ENCODE measurements at places on chromosomes 4 and X.

GRCh38 chr4:141565379-141566089 is 70.8 kb upstream of the IL15 start:
- DNase-seq = no peak

DNA sequence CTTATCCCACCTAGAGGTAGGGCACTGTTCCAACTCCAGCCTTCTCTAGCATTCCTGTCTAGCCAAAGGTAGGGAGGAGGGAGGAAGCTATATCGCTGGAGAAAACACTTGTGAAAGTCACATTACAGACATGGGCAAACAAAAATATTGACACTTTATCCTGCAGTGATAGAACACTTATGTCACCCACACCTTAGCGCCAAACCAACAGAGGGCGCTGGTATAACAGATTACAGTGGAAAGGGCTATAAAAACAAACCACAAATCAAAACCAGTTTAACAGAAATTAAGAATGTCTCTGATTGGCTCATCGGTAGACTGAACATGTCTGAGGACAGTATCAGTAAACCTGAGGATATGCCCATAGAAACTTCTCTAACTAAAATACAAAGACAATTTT is 451.3 kb downstream of the TLL1 start:
- DNase-seq = no peak

- no peak for DNase-seq
Measured at GRCh38 chrX:39398963-39399261, 597.7 kb downstream of the MID1IP1 start.

DNA sequence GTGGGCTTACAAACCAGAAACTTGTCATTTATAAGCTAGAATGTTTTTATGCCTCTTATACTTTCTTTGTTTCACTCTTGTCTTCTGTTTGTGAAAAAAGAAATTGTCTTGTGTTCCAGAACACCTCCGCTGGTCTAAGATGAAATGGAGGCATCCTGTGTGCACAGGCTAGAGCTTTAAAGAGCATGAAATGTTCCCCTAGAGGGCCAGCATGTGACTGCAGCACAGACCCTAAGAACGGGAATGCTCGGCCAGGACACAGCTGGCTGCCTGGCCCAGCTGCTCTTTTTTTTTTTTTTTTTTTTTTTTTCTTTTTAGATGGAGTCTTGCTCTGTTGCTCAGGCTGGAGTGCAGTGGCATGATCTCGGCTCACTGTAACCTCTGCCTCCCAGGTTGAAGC is 33.6 kb downstream of the SETD7 start:
- DNase-seq = no peak

- DNase-seq = no peak
Measured at GRCh38 chr4:186570193-186570996, 15.0 kb upstream of the MTNR1A start.

DNA sequence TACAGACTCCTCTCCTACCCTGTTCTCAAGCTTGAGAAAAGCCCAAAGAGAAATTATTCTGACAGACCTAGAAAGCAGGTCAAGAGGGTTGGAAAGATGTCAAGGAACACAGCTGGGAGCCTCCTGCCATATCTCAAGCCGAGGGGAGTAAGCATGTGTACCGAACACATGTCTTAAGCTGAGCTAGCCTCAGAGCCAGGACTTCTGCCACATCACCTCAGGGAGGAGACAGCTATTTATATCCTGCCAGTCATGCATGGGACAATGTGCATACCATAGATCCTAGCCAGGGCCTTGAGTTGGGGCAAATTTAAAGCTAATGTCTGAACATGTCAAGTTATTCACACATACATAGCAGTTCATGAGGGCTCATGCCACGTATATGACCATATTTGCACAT is 11.8 kb downstream of the TMEM31 start:
- no peak for DNase-seq

DNA sequence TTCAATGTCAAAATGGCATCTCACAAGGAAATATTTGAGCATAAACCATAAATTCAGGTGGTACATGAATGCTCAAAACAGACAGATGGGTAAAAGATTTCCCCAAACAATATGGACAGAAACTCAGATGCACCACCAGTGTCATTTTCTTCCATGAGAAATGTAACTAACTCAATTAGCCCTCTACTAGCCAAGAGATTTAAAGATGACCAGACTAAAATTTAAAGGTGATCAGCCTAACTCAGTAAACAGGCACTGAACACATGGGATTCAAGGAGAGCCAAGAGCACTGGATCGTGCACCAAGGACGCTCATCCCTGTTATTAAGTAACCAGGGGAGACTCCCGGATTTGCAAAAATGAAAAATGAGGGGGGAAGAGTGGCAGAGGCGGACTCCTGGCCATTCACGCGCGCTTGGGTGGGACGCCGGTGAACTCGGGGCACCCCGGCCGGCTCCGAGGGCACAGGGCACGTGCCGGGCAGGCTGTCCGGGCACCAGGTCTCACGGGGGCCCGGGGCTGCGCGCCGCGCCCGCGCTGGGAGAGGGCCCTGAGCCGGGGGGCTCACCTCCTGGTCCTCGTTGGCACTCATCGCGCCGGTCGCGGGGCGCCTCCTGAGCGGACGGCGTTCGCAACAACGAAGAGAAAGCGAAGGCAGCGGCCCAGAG is 490 bp downstream of the RWDD4 start:
- no peak for DNase-seq

- no peak for DNase-seq
Measured at GRCh38 chr4:90317785-90318184, 190.6 kb downstream of the CCSER1 start.

GRCh38 chr4:91243132-91243531 is 1060.6 kb upstream of the GRID2 start:
- no peak for DNase-seq

DNA sequence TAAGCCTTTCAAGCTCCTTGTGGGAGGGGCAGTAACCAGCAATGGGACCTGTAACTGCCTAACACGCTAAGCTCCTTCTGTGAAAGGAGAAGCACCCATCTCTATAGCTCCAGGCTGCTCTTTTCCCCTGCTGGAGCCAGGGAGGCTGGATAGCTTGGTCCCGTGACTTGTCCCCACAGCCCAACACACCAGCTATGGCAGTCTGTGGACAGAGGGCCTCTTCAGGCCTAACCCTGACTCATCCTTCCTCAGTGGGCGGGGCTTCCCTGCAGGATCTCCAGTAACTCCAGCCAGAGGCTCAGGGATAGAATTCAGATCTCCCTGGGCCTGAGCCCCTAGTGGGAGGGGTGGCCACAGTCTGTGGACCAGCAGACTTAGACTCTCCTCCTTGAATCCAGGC is 1290.1 kb downstream of the PCDH7 start:
- no peak for DNase-seq

GRCh38 chrX:72243472-72243871 is 4.6 kb upstream of the ERCC6L start:
- no peak for DNase-seq

- DNase-seq = no peak
Measured at GRCh38 chr4:100879471-100879870, 361.6 kb upstream of the EMCN start.

GRCh38 chr4:13097971-13098370 is 386.2 kb downstream of the RAB28 start:
- DNase-seq = no peak

- no peak for DNase-seq
Measured at GRCh38 chrX:83829874-83830273, 31.1 kb upstream of the CYLC1 start.

GRCh38 chr4:17367201-17367600 is 144.7 kb downstream of the QDPR start:
- DNase-seq = no peak

GRCh38 chr4:2790583-2791517 is 2.0 kb upstream of the SH3BP2 start:
- DNase-seq = no peak

DNA sequence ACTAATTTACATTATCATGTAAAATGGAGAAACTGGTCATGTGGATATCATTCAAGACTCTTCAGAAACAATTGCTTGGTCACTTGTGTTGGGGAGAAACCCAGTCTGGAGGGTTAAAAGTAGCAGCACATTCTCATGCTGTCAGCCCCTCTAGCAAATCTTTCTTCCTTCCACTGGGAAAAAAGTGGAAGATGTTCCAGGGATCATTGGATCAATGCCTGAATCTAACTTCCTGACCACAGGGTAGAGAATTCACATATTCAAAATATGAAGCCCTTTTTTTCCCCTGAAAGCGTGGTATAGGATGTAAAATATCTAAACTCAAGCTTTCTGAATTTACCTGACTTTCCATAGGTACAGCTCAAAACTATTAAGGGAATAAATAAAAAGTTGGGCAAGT is 98.0 kb downstream of the CXCL13 start:
- no peak for DNase-seq

- DNase-seq = no peak
Measured at GRCh38 chrX:85907316-85907715, 140.0 kb downstream of the CHM start.

- DNase-seq = no peak
Measured at GRCh38 chr4:96154676-96155075, 314.8 kb downstream of the PDHA2 start.

- DNase-seq = no peak
Measured at GRCh38 chr4:24657768-24658617, 73.6 kb upstream of the DHX15 start.

GRCh38 chrX:44072631-44073030 is 99.4 kb upstream of the NDP start:
- DNase-seq = no peak

DNA sequence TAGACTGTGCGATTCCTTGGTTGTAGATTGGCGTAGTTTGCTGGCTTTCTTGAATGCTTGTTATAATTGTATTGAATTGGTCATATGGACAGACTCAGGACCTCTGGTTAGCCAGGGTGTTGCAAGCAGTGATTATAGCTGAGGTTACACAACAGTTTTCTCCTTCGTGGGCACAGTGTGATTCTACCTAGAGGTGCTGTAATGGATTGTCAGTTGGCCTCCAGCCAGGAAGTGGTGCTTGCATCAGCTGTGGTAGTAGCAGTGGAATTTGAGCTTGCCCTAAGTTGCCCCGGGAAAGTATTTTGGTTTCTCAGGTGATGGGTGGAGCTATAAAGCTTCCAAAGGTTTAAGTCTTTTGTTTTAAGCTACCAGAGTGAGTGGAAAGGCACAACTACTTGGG is 23.1 kb upstream of the GABRG1 start:
- no peak for DNase-seq

DNA sequence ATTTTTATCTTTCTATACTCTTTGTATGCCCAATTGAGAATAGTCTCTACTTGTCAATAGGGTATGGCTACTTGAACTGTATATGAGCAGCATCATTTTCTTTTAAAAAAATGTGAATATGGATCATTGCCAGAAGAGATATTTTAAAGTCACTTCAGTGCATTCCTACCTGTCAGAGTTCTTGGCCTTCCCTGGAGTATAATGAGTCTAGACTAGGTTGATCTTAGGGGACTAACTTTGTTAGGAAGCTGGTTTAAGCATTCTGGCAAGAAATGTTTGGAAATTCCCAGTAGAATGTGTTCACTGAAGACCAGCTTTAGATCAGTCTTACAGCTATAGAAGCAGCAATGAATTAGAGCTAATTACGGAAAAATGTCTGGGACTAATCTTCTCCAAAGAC is 178.2 kb downstream of the FAT4 start:
- no peak for DNase-seq

GRCh38 chrX:154449618-154450017 is 5.7 kb downstream of the FAM50A start:
- no peak for DNase-seq

DNA sequence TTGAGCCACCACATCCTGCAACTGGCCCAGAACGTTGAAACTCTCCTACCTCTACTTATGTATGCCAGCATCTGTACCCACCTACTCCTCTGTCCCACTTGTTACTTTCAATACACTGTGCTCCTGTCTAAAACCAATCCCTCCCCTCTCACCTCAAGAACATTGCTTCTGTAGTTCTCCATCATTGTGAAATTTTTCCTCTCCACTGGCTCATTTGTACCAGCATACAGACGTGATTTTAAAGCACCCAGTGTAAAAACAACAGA is 25.5 kb upstream of the USO1 start:
- no peak for DNase-seq

DNA sequence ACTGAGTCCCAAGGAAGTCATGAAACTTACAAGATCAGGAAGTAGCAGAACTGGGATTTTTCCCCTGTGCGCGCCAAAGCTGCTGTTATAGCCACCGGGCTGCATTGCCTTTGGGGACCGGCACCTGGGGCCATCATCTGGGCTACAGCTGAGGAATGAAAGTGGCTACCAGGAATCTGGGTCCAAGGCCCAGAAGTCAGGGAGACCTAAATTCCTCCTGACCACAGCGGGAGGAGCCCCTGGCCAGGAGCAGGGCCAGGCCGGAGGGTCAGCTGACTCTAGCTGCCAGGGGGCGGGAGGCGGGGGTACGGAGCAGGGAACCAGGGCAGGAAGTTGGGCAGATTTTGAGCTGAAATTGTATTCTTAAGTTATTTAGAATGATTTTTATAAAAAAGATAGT is 242.4 kb downstream of the EVC2 start:
- DNase-seq = no peak

GRCh38 chrX:105098812-105099211 is 121.7 kb downstream of the TEX13A start:
- no peak for DNase-seq

DNA sequence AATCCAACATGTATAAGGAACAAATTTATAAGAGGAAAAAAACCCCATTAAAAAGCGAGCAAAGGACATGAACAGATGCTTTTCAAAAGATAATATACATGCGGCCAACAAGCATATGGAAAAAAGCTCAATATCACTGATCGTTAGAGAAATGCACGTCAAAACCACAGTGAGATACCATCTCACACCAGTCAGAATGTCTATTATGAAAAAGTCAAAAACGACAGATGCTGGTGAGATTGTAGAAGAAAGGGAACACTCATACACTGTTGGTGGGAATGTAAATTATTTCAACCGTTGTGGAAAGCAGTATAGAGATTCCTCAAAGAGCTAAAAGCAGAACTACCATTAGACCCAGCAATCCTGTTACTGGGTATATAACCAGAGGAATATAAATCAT is 465.4 kb downstream of the TMA16 start:
- DNase-seq = no peak

DNA sequence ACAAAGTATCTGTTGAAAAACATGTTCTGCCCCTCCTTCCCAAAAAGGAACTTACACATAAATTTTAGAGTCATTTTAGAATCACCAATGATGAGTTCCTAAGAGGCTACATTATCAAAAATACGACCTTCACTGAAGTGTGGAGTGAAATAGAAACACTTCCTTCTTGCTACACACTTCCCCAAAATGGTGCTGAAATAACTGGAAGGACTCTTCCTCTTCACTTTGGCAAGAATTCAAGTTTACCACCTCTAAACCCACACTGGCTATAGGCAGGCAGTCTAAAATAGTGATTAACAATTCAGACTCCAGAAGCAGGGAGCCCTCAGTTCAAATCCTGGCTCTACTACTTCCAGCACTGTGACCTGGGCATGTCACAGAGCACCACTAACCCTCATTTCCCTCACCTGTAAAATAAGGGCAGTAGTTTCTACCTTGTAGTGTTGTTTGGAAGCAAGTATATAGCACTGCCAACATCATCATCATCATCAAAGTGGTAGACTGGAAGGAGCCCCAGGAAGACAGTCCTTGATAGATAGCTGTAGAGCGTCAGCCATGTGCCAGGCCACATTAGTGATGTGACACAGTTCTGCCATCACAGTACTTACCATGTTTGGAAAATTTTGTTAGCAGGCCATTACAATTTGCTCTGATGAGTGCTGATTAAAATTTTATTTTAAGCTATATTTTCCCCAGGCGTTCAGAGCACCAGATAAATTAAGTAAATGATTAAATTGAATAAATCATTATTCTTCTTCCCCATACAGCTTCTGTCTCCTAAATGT is 103.3 kb downstream of the PARM1 start:
- no peak for DNase-seq

GRCh38 chr4:10183462-10183861 is 66.9 kb upstream of the WDR1 start:
- no peak for DNase-seq

GRCh38 chrX:94600077-94600476 is 926.1 kb downstream of the FAM133A start:
- no peak for DNase-seq
